PC-9 (cell line): ENCODE measurements at places on chromosomes 3 and 15.

DNA sequence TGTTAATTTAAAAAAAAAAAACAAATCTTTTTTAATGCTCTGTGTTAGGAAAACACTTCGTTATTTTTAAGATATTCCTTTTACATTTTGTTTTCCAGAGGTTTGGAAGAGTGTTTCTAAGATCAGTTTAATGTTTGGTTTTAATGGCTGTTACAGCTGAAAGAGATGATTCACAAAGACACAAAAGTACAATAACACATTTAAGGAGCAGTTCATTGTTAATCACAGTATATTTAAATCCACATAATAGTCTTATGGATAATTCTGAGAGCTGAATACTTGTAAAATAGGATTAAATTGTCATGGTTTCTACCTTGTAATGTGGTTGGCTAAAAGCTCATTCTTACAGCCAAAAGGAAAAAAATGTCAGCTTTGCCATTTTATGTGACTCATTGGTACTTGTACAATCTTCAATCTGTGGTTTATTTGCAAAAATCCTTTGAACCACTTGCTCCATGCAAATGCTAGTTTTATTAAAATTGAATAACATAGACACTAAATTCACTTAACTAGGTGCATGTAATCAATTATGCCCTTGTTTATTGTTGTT, 426.4 kb downstream of the NLGN1 start:
- DNase-seq, result no peak

GRCh38 chr3:151903501-151903991, 30.1 kb downstream of the SUCNR1 start:
- DNase-seq, result no peak

- no peak for DNase-seq
Measured at GRCh38 chr15:47968593-47968992, 152.2 kb upstream of the SLC24A5 start.

- no peak for DNase-seq
Measured at GRCh38 chr3:155886915-155887314, 16.5 kb downstream of the GMPS start.

DNA sequence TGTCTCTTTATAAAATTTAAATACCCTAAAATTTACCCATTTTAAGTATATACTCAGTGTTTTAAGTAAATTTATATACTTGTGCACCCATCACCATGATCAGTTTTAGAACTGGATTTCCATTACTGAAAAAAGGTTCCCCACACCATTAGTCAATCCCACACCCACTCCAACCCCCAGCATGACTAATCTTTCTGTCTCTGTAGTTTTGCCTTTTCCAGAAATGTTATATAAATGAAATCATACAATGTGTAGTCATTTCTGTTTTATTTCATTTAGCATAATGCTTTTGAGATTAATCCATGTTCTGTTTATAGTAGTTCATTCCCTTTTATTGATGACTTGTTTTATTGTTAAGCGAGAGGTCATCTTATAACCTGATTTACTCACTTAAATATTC, 66.1 kb upstream of the LIMD1 start:
- no peak for DNase-seq
